ENCODE measurements at places on chromosomes 1 and 21.

- no peak for DNase-seq
Measured at GRCh38 chr21:37118187-37118826, 45.3 kb downstream of the TTC3 start.

GRCh38 chr1:15350151-15350550 lies 59.5 kb upstream of the EFHD2 start:
- no peak for DNase-seq

DNA sequence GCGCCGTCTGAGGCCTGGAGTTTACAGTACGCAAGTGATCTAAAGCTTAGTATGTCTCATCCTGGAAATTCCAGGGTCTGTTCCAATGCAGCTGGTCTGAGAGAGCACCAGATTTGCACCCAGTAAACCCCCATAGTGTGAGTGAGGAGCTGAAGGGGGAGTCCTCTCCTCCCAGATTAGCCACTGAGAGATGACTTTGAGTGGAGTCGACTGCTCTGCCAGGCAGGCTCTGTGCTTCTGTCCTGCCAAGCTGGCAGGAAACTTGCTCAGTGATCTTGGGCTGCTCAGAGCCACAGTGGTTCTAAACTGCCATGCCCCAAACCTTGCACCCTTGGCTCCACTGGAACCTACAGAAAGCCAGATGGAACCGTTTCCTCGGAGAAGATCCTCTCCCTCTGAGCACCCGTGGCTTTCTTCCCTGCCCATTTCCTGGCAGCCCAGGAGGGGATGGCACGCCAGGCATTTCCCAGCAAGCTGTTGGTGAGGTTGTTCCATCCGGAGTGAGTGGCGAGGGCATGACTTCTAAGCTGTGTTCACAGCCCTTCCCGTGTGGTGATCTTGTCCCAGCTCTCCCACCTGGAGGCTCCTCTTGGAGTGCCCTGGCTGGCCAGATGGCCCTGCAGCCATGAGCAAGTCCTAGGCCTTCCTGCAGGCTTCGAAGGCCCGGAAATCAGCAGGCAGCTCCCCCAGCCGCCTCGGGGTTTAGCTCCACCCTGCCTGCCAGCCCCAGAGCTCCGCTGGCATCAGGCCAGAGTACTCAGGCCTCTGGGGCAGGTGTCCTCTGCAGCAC lies 125.9 kb upstream of the VAMP3 start:
- DNase-seq = no peak

- DNase-seq = peak; percentile 16
Measured at GRCh38 chr1:73839922-73840321, 358.1 kb downstream of the LRRIQ3 start.

GRCh38 chr1:245877976-245878375 lies 629.1 kb downstream of the SMYD3 start:
- DNase-seq = no peak

GRCh38 chr1:151165281-151165737 lies 393 bp downstream of the LYSMD1 start:
- no peak for DNase-seq

Measured in activated CD4-positive, alpha-beta T cell treated with anti-CD3 and anti-CD28 coated beads, Interleukin-2, amount 50 U/mL, for 16 hours (primary cell).